Stimulated activated CD8-positive, alpha-beta memory T cell treated with anti-CD3 and anti-CD28 coated beads, Interleukin-12 subunit alpha, Interleukin-12 subunit beta, amount 100 ng/mL, for 4 hours (primary cell): ENCODE measurements at places on chromosomes 5 and 9.

- no peak for DNase-seq
Observed at GRCh38 chr5:123146696-123147095, 57.7 kb downstream of the PRDM6 start.

GRCh38 chr5:16794269-16794913 lies 141.7 kb downstream of the MYO10 start:
- no peak for DNase-seq

GRCh38 chr5:158899792-158900191 lies 199.9 kb downstream of the EBF1 start:
- no peak for DNase-seq

GRCh38 chr5:40798801-40799210 lies 632 bp upstream of the PRKAA1 start:
- no peak for DNase-seq

DNA sequence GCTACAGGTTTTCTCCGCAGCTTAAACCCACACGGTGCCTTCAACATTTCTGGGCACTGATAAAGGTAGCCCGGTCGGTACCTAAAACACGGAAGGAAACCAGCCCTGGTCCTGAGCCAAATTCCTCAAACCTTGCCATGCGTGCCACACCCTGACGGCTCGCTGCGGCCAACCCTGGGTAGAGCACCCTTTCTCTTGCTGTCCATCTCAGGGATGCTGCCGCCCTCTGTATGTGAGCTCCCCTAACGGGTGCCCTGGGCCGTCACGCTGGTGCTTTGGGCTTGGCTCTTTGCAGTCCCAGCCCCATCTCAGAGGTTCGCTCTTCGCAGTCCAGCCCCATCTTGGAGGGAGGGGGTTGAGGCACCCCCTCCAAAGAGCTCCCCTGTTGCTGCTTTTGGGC lies 43.9 kb downstream of the PNPLA7 start:
- no peak for DNase-seq

GRCh38 chr9:79384091-79384490 lies 187.7 kb upstream of the TLE4 start:
- DNase-seq = no peak

DNA sequence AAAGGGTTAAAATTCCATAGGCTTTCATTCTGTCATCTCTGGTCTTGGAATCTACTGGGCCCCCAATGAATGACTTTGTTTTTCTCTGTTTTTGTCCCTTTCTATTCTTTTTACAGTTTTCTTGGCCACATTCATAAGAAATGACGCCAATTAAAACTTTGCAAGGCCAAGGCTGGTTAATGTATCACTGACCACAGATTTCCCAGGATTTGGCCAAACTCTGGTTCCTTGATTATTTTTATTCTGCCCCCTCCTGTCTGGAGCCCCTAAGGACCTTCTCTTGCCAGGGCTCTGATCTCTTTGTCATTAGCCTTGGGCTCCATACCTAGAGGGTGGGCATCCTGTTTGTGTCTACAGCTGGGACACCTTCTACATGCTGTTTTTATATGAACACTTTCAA lies 388.9 kb upstream of the PAPPA start:
- no peak for DNase-seq

- DNase-seq = peak; percentile 12
Observed at GRCh38 chr5:140251527-140251973, 51.4 kb downstream of the PFDN1 start.

GRCh38 chr9:98691890-98692289 lies 16.8 kb downstream of the GABBR2 start:
- DNase-seq = no peak

DNA sequence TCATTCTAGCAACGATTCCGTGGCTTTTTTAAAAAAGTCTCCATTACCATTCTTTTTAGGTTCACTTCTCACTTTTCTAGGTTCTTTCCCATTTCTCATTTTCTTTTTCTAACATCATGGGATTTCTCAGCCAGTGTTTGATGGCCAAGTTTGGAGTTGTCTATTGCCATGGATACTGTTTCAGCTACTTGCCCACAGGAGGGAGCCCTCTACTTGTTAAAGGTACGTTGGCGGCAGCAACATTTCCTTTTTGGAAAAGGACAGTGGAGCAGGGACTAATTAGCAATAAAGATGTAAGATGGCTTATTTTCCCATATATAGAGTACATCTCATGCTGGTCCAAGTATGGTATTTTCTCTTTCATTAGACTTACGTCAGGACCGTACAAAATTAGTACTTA lies 2257.5 kb upstream of the C9orf72 start:
- no peak for DNase-seq

DNA sequence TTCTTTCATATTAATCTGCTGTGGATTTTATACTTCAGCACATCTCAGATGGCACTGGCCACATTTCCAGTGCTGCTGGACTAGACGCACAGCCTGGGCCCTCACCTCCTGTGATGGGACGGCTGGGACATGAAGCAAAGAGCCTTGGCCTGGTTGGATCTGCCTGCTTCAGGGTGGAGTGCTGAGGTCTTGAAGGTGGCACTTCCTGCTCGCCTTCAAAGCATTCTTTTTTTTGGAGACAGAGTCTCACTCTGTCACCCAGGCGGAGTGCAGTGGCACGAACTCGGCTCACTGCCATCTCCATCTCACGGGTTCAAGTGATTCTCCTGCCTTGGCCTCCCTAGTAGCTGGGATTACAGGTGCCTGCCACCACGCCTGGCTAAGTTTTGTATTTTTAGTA lies 73.1 kb downstream of the RAPGEF1 start:
- DNase-seq = no peak

DNA sequence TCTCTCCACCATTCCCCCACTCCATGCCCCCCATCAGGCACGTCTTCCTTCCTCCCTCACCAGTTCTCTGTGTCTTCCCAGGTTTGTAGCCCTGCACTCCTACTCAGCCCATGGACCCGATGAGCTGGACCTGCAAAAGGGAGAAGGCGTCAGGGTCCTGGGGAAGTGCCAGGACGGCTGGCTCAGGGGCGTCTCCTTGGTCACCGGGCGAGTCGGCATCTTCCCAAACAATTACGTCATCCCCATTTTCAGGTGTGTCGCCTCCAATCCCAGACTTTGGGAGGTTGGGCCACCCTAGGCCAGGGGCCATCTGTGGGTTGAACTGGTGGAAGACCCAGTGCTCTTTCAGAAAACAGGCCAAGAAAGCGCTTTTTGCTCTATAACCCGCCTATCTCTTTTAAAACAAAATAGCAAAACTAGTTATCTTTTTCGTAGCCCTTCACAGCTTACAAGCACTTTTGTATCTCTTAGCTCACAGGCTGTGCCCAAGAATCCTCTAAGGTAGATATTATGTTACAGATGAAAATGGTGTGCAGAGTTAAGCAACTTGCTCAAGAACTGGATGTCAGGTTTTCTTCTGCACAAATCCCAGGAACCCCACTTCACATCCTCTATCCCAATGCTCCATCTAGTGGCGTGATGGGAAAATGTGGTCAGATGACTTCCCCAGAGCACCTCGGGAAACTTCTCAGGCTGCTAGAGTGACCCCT lies 56.2 kb downstream of the PLAC8L1 start:
- DNase-seq = no peak

DNA sequence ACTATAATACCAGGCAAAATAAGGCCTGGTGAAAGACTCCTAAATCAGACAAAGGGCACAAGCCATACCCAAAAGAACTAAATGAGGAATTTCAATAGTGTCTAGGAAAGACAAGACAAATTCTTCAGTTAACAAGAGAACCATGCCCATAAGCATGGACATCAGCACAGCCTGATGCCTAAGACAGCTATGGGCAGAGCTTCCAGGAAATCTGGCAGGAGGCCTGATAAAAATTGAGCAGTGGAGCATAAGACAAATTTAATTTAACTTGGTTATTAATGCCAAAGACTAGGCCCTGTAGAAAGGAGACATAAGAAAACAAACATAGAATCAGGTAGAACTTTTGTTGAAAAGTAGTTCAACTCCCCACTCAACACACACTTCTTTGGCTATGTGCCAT lies 17.3 kb downstream of the KLHL3 start:
- DNase-seq = no peak

GRCh38 chr9:133340256-133340655 lies 4.3 kb upstream of the SURF6 start:
- DNase-seq = no peak

- DNase-seq = no peak
Observed at GRCh38 chr5:69530561-69531405, 29.2 kb upstream of the GTF2H2C start.

- no peak for DNase-seq
Observed at GRCh38 chr9:104022083-104022482, 72.0 kb upstream of the SMC2 start.

DNA sequence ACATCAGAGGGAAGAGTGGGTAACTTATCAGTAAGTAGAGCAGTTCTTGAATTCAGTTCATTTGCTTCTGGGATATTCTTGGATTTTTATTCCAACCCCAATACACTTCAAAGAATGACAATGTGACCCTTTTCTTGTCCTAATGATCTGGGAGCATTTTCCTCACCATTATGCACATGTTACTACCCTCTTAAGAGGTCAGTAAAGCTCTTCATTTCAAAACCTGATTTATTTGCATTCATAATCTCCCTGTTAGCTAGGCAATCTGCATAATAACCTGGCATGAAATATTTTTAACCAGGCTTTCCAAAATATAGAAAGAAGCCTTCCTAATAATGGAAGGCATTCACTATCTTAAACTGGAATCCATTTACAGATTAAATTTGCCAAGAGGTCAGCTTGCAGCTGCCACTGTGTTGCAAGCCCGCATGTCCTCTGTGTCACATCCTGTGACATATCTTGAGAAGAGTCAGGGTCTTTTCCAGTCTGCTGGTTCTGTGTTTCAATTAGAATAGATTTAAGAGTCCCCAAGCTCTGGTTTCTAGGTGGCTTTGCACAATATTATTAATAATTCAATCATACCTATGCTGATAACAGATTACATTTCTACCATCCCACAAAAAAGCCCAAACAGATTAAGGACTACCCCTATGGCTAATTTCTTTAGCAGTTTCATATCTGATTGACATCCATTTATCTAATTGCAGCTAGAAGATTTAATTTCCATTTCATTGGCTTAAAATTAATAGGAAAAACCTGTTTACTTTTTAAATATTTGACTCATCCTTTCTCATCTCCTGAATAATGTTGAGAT lies 30.9 kb upstream of the PPP2R2B start:
- DNase-seq = no peak

DNA sequence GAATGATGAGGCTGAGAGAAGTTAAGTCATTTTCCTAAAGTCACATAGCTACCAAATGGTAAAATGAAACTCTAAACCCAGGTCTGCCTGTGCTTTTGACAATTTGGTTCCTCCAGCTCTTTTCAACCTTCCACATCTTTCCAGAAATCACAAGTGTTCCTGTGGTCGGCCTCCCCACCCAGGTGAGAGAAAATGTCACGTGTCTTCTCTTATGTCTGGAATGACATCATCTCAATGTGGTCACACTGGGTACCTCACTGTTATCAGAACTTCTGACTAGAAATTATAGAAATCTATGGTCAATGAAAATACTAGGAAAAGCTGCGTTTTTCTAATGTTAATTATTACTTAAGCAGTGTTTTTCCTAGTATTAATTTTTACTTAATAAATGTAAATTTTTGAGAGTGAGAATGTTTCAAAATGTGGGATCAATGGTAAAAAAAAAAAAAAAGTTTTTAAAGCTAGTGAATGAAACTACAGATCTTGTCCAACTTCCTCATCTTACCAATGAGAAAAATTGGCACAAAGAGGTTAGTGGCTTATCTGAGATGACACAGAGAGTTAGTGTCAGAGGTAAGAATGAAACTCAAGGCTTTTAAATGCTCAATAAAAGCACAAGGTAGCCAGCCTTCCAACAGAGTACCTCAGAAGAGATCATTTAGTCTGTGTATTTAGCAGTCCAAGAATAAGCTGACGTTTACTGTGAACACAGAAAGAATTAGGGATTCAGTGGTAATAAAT lies 228.7 kb upstream of the NR4A3 start:
- no peak for DNase-seq

- no peak for DNase-seq
Observed at GRCh38 chr5:107085572-107085971, 585.2 kb downstream of the EFNA5 start.

DNA sequence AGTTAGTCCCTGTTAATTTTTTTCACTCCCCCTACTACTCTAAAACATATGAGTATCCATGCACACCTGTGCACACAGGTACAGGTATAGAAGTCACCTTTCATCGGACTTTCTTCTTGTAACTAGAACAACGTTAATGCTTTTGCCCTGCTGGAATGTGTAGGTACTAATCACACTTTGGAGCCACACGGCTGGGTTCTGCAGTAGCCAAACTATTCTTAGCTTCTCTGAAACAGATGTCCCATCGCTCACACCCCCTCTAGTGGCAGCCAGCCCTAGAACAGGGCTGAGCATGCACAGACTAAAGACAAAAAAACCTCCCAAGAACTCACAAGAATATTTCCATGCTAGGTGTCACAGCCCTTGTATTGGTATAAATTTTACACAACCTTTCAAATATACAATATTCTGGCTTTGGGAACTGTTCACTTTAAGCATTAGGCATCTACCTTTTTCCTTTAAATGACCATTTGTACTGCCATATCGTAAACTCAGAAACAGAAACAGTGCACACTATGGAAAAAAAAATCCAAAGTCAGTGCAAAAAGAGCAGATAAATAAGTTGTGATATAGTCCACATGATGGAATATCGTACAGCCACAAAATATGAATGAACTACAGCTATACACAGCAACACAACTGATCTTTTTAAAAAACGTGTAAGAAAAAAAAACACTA lies 64.0 kb downstream of the RETREG1 start:
- DNase-seq = peak; percentile 4

GRCh38 chr5:80204808-80205614 lies 50.8 kb downstream of the SERINC5 start:
- no peak for DNase-seq

DNA sequence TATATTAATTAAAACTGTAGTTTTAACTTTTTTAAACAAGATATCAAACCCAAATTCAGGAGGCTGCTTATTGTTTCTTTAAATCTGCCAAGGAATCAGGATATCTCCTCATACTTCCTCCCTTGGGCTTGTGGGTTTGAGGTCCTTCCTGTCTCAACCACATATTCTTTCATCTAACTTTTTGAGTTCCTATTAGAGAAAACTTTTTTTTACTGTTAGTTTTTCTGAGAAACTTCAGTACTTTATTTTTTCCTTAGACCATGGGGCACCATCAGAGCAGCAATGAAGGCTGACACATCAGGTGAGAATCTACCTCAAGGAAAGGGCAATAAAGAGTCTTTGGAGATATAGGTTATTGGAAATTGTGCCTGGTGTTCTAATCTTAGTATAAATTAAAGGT lies 56.7 kb downstream of the TSSK1B start:
- no peak for DNase-seq

- no peak for DNase-seq
Observed at GRCh38 chr9:7906783-7907550, 107.4 kb upstream of the DMAC1 start.

DNA sequence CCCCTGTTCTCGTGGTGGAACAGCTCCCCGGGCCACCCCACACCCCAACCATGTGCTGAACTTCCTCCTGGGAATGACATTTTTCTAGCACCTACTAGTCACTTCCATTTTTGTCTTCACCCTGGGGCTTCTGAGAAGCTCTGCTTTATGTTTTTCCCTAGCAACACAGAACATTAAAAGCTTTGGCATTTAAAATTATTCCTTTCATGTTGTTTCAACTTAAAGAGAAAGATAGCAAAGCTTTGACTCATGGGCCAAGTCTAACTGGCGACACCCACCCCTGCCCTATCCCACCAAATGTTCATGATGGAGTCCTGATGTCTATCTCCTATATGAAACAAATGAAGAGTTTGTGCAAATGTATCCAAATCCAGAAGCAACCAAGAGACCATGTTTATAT lies 22.4 kb downstream of the BOD1 start:
- DNase-seq = no peak
